Anterior cingulate cortex (tissue), 58 donors: ENCODE measurements at places on chromosomes 13 and 19.

DNA sequence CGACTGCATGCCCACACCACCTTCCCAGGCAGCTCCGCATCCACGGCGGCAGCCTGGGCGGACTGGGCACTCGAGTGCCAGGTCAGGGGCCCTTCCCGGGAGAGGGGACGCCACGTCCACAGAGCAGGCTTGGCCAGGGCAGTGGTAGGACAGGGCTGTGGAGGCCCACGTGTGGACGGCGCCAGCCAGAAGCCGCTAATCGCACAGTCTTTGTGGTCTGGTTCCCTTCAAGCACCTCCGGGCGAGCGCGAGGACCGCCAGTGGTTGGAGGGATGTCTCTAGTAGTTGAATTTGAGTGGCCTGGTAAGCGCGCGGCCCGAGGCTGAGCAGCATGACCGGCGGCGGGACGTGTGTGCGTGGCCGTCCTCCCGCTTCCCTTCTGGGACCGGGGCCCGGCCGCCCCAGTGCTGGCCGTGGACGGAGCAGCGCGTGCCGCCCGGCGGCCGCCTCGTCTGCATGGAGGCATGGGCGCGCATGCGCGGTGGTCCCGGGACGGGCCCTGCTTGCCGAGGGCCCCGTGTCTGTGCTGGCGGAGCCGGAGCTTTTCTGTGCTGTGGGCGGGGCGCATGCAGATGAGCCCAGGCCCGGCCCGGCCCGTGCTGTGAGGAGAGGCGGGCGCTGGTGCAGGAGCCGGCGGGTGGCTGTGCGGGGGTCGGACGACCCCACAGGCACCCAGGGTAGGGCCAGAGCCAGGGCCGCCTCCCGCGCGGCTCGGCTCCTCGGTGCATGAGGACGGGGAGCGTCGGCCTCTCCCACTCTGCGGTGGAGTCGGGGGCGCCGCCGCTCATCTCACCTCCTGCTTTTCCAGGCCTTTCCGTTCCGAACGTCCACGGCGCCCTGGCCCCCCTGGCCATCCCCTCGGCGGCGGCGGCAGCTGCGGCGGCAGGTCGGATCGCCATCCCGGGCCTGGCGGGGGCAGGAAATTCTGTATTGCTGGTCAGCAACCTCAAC lies 8.6 kb downstream of the PTBP1 start:
- DNase-seq: no peak

- DNase-seq: no peak
These were observed 124.3 kb upstream of the STARD13 start for GRCh38 chr13:33409673-33410510.

- no peak for DNase-seq
These were observed 113.7 kb downstream of the VWA8 start for GRCh38 chr13:41847216-41847615.

- no peak for DNase-seq
These were observed 243.7 kb downstream of the DNAJC15 start for GRCh38 chr13:43266936-43267615.

DNA sequence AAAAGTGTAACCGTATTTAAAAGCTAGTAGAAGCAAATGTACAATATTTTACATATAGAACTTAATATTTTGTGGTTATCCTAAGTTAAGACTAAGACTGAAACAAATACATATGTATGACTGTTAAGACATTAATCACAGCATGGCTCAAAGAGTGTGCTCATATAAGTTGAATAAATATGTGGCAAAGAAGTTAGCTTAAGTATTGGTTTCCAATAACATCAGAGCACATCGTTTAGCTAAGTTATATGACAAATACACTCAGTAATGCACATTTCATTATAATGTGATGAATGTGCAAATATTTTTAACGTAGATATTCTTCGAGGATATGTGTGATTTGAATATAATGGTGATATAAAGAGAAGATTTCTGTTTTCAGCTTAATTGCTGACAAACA lies 253.8 kb downstream of the SLITRK5 start:
- DNase-seq: no peak

DNA sequence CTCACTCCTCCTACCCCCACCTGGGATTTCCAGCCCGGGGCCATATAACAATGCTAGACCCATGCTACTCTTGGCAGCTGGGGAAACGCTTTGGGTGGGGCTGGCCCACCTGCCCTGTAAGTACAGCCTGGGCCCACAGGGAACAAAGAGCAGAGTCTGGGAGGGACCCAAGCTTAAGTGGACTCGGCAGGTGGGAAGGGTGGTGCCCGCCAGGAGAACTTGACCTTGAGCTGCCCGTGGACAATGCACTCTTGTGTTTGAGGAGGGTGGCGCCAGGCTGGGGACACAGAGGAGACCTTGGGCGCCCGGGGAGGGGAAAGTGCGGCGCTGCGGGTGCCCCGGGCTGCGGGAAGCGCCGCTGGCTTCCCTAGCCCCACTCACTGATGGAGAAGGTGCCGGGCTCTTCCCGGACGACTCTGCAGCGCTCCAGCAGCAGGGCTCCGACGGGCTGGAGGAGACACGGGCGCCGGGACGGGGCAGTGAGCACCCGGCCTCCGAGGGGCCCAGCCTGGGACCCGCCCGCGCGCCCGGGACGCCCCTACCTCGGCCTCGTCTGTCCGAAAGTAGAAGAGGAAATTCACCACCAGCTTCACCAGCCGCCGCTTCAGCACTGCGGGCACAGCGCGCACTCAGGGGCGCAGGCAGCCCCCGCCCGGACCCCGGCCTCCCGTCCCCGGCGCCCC lies 607 bp downstream of the PLEKHJ1 start:
- DNase-seq: no peak

DNA sequence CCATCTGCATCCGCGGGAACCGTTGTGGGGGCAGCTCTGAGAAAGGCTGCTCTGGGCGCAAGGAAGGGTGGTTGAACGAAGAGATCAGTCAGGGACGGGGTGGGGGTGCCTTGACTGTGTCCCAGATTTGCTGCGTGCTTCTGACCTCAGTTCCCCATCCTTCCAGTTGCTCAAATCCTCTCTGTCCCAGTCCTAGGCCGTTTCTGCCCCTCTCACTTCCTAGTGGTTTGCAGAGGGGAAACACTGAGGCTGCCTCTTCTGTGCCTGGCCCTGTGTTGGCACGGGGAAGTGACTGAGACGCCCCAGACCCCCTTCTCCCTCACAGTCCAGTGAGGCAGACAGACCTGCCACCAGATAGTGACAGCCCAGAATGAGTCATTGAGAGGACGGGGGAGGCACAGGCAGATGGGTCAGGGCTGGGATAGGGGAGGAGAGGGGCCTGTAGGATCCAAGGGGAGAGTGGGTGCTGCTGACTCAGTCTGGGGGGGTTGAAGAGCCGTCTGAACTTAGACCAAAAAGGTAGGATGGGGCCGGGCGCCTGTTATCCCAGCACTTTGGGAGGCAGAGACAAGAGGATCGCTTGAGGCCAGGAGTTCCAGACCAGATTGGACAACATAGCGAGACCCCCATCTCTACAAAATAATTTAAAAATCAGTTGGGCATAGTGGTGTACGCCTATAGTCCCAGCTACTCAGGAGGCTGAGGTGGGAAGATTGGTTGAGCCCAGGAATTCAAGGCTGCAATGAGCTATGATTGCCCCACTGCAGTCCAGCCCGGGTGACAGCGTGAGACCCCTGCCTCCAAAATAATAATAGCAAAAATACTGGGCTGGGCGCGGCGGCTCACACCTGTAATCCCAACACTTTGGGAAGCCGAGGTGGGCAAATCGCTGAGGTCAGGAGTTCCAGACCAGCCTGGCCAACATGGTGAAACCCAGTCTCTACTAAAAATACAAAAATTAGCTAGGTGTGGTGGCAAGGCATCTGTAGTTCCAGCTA lies 26.5 kb downstream of the NUMBL start:
- DNase-seq: no peak

DNA sequence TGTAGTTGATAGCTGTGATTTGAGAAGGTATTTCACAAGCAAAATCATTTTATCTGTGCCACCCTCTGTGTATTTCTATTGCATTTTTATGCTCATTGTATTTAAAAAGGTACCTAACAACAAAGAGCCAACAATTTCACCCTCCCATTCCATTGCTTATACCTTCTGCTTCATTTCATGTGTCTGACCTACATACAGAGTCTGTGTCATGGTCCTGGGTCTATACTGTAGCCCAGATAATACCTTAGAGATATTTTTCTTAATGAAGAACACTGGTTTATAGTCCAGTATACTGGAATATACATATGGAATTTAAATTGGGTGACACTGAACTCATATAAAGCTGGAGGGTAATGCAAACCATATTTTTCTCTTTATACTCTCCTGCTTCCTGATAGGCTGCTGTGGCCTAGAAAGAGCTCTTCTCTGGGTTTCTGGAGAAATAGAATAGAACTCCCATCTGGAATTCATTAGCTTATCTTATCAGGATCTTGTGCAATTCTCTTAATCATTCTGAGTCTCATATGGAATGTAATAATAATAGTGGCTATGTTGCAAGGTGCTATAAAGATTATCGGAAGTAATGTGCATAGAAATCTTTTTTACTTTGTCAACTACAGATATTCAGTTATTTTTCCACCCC lies 31.8 kb upstream of the SPART start:
- no peak for DNase-seq

DNA sequence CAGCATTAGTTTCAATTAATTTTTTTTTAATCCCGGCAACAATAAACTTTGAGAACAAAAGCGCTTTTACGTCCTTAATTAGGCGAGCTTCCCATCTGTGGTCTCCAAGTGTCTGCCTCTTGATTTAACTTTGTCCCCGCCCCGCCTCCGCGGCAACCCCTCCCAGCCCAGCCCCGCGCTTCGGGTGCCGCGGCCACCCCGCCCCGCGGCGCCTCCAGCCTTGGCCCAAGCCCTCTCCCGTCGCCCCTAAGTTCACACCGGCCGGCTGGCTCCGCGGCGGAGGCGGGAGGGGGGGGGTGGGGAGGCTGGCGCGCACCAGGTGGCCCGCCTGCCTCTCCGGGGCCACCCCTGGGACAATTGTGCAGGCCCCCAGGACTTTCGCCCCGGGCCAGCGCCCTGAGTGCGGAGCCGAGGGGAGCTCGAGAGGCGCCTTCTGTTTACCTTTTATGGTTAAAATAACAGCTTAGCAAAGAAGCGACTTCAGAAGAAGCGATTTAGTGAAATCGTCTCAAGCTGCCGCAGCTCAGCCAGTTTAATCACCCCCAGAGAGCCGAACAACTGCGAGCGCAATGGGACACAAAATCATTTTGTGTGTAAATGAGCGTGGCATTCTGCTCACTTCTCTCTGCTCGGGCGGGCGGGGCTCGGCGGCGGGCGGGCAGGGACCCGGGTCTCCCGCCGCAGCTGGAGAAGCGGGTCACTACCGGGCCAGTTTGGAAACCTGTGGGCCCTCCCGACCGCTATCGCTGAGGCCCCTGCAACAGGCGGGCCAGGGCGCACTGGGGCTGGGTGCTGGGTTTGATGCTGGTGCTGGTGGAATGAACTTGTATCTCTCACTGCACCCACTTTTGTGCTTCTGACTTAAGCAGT lies 1.4 kb downstream of the KCTD15 start:
- DNase-seq: no peak

DNA sequence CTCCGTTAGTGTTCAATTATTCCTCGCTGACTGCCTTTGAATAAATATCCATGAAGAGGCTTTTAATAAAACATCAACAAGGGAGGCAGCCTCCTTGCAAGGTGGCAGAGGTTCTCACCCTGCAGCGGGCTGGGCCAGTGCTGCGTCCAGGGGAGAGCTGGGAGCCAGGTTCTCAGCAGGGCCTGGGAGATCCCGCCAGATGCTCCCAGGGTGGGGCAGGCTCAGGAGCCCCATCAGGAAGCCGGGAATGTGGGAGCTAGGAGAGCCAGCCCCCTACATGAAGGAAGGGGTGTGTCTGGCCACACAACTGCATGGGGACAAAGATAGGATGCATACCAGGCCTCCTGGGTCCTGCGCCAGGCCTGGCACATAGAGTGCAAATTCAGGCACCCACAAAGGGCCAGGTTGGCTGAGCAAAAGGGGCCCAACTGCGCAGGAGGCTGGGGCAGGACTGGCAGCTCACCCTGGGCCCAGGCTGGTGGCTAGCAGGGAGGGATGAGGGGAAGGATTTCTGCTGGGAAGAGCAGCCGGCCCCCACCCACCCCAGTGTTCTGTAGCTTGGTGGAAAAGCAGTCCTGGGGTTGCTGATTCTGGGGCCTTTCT lies 22.8 kb downstream of the VSTM2B start:
- no peak for DNase-seq
